Stimulated activated CD4-positive, alpha-beta T cell treated with anti-CD3 and anti-CD28 coated beads, Interleukin-12 subunit alpha, Interleukin-12 subunit beta, amount 100 ng/mL, for 4 hours (primary cell): ENCODE measurements at places on chromosomes 12 and 14.

DNA sequence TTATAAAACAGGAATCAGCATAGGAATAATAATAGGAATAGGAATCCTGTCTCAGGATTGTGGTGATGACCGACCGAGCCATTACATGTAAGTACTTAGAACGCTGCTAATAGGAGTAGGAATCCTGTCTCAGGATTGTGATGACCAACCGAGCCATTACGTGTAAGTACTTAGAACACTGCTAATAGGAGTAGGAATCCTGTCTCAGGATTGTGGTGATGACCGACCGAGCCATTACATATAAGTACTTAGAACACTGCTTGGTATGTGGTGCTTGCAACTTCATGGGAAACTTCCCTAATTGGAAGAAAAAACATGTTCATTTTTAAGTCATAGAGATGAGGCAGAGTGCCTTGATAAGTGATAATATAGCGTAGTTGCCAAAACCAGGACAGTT, 30.0 kb downstream of the ELK3 start:
- DNase-seq: no peak

DNA sequence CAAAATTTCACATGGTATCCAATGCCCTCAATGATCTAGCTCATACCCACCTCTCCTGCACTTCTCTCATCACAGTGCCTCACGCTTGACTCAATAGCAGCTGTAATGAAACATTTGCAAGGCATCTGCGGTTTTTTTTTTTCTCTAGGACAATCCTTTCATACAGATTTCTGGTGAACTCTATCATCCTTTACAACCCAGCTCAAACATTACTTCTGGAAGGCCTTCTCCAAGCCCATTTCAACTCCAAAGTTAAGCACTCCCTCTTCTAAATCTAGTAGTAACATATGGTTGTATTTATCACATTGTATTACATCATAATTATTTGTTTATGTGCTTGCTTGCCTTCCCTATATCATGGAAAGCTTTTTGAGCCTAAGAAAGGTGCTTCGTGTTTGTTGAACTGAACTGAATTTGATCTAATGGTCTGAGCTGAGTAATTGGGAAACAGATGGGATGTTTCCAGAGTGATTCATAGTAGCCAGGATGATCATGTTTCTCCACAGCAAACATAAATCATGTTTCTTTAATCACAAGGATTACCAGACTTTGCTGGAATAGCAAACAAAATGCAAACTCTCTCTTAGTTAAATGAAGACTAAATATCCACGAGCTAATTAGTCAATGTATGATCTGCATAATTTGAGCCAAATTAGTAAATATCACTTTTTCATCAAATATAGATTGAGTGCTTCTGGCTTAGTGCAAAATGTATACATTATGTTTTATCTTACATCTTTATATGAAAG, 14.3 kb downstream of the CFL2 start:
- DNase-seq: no peak

DNA sequence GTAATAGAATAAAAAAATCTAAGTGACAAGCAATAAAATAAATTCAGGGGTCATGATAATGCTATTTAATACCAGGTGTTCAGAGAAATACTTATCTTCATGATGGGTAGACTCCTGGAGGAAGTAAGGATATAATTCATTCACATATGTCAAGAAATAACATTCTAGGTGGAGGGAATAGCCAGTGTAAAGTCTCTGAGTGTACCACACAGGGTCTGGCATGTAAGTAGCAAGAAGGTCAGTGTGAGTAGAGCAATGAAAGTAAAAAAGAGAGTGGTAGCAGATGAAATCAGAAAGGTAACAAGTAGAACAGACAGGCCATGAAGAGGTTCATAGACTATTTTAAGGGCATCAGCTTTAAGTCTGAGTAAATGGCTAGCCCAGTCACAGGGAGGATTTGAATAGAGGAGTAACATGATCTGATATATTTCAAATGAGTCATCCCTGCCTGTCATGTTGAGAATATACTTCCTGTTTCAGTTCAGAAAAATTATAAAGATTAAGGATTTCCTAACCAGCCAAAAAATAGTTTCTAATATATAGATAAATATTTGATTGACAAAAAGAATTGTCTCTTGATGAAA, 519.9 kb downstream of the C12orf50 start:
- no peak for DNase-seq

- DNase-seq: no peak
Measured at GRCh38 chr14:37057776-37058175, 114.6 kb downstream of the SLC25A21 start.

- DNase-seq: no peak
Measured at GRCh38 chr14:62001963-62002362, 239.7 kb downstream of the SNAPC1 start.

DNA sequence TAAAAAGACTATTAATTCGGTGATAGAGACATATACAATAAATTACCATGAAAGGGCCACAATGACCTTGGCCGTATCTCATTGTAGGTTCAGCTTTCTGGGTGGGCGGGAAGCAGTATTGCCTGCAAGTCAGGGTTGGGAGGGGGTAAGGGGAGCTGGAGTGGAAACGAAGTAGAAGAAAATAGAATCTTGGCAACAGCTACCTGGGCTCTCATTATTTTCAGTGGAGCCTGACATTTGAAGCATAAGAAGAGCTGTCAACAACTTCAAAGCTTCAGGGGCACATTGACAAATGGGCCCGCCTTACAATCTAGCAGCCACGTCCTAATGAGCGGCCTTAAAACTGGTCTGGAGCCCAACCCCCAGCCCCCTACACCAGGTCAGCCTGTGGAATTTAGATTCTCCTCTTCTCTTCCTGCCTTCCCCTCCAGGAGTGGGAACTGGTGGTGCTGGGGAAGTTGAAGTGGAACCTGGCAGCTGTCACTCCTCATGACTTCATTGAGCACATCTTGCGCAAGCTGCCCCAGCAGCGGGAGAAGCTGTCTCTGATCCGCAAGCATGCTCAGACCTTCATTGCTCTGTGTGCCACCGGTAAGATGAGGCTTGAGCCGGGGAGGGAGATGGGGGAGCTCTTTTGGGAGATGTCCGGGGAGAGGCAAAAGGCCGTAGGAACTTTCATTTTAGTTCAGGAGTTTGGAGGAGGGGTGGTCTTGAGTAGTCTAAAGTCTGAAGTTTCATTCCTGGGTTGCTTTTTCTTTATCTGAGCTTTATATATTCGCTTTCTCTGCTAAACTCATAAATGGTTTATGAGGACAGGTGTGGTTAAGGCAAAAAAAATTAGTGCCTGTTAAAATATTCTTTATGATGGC, 5.0 kb downstream of the CCND2 start:
- no peak for DNase-seq

DNA sequence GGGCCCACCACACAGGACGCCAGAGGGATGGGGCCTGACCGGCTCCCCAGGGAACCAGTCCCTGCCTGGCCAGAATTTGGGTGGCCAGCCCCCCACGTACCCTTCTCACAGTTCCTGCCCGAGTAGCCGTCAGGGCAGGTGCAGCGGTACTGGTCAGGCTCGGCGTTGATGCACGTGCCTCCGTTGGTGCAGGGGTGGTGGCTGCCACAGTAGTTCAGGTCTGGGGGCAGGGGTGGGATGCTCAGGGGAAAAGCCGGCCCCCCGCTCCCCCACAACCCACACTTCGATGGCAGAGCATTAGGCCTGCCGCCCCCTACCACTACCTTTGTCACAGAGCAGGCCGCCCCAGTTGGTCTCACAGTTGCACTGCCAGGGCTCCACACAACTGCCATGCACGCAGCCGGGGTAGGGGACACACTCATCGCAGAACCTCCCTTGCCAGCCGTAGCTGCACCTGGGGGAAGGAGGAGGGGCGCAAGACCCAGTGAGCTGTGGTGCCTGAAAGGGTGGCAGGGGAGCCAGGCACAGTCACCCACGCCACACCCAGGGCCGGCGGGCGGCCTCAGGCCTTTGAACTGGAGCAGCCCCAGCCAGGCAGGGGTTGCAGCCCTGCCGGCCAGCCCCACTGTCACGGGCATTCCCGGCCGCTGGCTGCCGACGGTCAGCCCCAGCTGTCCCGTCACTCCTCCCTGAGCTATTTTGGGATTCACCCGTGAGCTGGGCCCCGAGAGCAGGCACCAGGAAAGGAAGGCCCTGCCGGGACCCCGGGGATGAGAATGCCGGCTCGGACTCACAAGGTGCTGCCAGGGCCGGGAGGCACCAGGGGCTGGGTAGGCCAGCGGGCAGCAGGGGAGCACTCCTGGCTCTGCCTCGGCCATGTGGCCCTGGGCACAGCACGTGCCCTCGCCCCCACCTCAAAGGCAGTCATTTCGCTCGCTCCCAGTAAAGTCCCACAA, 16.5 kb downstream of the JAG2 start:
- DNase-seq: no peak

GRCh38 chr14:24364841-24365240, 3.1 kb upstream of the NFATC4 start:
- DNase-seq: no peak

DNA sequence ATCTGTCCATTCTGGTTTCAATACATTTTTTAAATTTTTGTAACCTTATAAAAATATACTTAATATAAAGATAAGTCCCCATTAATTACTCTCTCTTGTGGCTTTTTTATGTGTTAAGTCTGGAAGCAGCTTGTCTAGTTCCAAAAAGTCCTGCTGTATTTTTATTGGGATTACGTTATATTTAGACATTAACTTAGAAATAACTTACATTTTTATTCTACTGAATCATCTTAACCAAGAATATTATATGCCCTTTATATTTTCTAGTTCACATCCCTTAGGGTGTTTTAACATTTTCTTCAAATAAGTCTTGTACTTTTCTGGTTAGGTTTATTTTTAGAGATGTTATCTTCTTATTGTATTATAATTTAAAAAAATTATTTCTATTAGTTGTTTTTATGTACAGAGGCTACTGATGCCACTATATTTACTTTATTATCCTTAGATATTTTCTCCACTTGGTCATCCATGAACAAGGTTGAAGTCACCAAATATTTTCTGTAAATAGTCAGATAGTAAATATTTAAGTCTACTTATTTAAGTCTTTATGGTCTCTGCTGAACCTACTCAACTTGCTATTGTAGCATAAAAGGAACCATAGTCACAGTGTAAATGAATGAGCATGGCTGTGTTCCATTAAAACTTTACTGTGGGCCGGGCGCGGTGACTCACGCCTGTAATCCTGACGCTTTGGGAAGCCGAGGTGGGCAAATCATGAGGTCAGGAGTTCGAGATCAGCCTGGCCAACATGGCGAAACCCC, 132.4 kb upstream of the NEDD1 start:
- no peak for DNase-seq

DNA sequence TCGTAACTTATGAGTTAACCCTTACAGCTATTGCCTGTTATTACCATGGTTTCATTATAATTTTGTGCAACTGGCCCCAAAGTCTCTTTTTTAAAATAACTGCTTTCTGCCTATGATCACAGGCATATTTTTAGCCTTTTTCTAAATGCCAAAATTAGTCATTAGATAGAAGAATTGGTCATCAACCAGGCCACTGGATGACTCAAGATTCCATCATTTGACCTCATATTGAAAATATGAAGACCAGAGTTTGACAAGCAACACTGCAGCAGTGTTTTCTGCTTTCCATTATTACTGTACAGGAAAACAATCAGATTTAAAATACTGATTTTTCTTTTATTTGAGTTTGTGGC, 54.7 kb upstream of the OTOGL start:
- no peak for DNase-seq

DNA sequence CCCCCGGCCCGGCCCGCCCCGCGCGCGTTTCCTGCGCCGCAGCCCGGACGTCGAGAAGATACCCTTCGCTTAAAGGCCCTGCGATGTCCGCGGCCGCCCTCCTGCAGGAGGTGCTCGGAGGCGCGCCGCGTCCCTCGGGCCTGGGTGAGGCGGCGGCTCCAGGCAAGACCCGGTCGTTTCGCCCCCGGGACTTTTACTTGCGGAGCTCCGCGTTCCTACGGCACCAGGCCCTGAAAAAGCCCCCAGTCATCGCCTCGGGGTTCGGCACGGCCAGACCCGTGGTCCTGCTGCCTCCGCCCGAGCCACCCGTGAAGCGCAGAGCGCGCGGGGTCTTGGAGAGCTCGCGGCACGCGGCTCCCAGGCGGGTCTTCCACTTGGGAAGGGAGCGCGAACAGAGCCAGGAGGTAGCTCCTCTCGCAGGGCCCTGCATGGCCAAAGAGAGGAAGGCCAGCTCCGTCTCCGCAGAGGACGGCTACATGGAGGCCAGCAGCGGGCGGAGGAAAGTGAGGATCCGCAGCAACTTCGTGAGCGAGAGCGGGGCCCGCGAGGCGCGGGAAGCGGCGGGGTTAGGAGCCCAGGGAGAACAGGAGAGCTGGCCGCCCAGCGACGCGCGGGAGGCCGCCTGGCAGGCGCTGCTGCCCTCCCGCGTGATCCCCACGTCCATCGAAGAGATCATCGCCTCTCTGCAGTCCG, 26.9 kb downstream of the TTC6 start:
- no peak for DNase-seq

- DNase-seq: no peak
Measured at GRCh38 chr14:64232095-64232838, 61.9 kb downstream of the ESR2 start.

DNA sequence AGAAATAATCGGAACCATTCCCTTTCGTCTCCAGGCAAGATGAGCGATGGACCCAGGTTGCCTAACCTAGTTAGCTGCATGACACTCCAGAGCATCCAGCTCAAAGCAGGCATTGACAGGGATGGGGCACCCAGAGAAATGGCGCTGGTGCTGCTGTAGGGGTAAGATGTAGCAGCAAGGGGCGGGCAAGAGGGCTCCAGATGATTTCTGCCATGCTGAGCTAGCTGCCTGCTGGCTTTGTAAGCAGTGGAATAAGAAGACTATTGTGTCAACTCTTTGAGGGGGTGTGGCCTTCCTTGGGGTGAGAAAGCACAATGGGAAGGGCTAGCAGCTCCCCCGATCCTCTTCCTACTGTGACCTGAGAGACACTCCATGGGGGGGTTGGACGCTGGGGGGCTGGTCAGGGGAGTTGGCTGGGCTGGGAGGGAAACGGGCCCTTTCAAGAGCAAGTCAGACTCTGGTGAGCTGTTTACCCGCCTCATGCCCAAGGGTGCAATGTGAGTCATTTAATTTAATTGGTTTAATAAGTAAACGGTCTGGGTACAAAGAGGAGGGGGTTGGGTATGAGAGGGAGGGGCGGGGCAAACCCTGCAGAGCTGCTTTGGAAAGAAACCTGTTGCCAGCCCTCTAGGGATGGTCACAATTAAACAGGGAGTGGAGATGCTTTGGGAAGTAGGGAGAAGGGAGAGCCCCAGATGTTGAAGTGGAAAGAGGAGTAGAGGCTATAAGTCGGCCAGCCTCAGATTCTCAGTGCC, 50.5 kb downstream of the B4GALNT3 start:
- DNase-seq: no peak

DNA sequence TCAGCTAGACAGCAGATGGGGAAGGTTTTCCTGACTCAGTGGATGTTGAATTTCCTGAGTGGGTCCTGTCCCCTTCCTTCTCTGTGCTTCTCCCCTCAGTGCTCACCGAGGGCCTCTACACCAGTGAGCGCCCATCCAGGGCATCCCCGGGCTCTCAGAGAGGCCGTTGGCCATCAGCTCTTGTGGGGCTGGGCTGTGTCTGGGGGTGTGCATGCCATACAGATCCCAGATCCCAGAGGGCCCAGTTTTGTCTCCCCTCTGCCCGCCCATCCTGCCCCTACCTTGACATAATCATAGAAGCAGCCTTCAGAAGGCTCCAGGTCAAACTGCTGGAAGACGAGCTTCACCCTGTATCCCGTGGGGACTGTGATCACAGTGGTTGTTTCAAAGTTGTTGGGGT, 1.1 kb downstream of the C1R start:
- DNase-seq: no peak

GRCh38 chr12:24232531-24232930, 283.1 kb upstream of the SOX5 start:
- DNase-seq: no peak

GRCh38 chr12:68264857-68265256, 11.5 kb upstream of the IL22 start:
- DNase-seq: no peak
